ENCODE measurements at places on chromosomes 1 and 21.

DNA sequence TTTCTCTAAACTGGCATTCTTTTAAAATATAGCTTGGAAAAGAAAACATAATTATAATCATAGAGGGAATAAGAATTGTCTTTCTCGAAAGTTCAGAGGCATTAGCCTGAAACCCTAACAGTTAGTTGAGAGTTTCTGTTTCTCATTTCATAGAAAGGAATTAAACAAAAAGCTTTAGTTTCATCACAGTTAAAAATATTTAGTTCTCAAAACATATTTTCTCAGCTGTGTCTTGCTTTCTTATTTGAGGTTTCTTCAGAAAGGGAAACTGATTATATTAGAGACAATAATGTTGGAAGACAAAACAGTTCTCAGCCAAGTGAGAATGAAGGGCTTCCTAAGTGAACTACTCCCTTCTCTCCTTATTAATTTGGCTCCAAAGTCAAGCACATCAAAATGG lies 75.4 kb upstream of the C1orf105 start:
- no peak for DNase-seq

GRCh38 chr1:24899581-24900485 lies 30.2 kb downstream of the RUNX3 start:
- DNase-seq, result no peak

GRCh38 chr21:29449306-29449950 lies 150.7 kb downstream of the BACH1 start:
- DNase-seq, result no peak

GRCh38 chr1:223363856-223364684 lies at the start of gene SUSD4:
Gene SUSD4 (minus strand): TSS chr1:223364176. CDS start chr1:223363425, 751 bp downstream.
- peak; percentile 84 for DNase-seq

- no peak for DNase-seq
These were observed 7.3 kb downstream of the SLC1A7 start for GRCh38 chr1:53134961-53135734.

- DNase-seq, result peak; percentile 21
These were observed 532 bp downstream of the CSF1 start for GRCh38 chr1:109910963-109911798.

- no peak for DNase-seq
These were observed 70.7 kb downstream of the VWA5B1 start for GRCh38 chr1:20361401-20361800.

- no peak for DNase-seq
These were observed 4.7 kb upstream of the CD55 start for GRCh38 chr1:207316622-207317391.

DNA sequence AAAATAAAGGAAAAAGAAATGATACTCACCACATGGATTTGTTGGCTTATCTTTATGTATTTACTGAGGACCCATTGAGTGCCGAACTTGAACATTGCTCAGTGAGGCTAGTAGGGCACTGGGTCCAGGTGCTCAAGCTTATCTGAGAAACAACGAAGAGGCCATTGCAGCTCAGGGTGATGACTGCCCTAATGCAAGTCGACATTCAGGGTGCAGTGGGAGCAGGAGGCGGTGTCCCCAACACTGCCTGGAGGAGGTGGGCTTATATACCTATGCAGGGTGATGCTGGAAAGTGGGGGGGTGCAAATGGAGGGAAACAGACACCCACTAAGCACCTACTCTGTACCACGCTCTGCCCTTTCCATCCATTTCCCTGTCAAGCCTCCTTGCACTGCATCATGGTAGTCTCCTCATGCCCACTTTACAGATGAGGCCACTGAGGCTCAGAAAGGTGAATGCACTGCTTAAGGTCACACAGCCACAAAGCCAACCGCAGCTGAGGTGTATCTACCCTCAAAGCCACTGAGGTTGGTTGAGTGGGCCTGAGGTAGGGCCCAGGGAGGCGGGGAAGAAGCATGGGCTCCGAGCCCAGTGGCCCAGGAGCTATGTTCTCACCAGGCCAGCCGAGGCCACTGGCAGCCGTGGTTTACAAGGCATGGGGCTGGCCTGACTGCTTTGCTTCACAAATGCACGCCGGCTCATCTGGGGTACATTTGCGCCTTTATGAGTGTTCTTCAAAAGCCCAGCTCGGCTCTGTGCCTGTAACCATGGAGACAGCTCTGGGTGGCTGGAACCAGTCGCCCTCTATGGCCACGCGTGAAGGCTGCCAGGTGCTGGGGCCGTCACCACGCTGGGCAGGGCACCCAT lies 103.8 kb downstream of the EPHB2 start:
- DNase-seq, result no peak

- DNase-seq, result no peak
These were observed 175.4 kb downstream of the ZBTB18 start for GRCh38 chr1:244226435-244226834.
